Activated CD4-positive, alpha-beta T cell treated with anti-CD3 and anti-CD28 coated beads, Interleukin-2, amount 50 U/mL, for 16 hours (primary cell): ENCODE measurements at places on chromosomes 12 and 14.

GRCh38 chr12:91023326-91024004 lies 18.7 kb upstream of the EPYC start:
- DNase-seq, result no peak

GRCh38 chr12:123506059-123506842 lies 27.3 kb downstream of the RILPL1 start:
- no peak for DNase-seq

DNA sequence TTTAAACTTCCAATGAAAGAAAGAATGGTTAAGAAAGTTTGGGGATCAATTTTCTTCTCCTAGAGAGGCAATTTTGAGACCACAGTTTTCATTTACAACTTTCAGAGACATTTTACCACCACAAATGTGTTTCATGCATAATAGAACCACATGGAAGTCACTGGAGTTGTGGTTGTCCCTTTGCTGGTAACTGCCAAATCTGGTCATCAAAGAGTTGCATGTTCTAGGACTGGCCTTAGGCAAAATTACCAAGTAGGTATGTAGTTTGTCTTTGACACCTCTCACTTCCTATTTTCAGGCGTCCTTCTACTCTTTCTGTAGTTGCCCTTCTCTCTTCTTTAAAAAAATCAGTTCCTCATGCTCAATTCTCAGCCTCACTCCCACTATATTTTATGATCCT lies 54.3 kb upstream of the TMX1 start:
- DNase-seq, result no peak

- no peak for DNase-seq
These were observed 196.6 kb downstream of the SLC25A21 start for GRCh38 chr14:36975834-36976233.

- DNase-seq, result no peak
These were observed 13.2 kb upstream of the SERPINA3 start for GRCh38 chr14:94598816-94599655.

DNA sequence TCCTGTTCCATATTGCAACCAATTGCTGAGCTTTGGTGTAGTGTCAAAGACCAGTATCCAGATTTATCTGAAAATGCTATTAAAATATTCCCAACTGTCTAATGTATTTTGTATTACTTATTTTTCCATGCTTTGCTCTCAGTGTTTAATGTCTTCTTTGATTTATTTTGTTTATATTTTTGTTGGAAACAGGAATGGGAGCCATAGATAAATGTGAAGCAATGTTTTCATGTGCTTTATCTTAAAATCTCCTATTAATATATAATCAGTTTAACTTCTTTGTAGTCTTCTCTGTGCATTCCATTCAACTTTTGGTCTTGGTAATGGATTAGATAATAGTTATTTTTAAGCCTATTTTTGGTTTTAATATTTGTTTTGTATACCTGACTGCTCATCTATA lies 8.8 kb downstream of the RAP1B start:
- DNase-seq, result no peak
